ENCODE measurements at places on chromosomes 3 and 15.

- no peak for DNase-seq
Observed at GRCh38 chr15:31255732-31256377, 70.8 kb upstream of the KLF13 start.

DNA sequence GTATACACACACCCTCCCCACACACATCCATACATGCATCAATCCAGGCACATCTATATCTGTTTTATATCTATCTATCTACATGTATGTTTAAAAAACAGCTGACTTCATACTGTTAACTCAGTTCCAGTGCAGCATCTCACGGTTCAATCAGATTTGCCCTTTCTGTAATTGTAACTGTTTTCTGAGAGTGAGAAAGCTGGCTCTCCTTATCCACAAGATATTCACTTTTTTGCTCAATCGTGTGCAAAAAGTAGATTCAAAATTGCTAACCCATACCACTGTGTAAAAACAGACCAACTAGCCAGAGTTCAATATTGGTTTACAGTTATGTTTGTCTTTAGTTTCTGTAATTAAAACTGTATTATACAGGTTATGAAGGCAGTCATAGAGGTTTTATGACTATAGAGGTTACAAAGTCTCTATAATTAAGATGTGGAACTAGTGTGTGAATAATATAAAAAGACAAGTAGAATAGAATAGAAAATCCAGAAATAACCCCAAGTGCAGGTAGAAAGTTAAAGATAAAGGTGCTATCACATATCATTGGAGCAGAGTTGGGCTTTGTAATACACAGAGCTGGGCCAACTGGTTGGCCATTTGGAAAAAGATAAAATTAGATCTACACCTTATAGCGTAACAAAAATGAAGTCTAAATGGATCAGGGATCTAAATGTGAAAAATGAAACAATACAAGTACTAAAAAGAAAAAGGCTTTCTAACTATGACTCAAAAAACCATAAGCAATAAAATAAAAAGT lies 20.1 kb upstream of the MCF2L2 start:
- DNase-seq, result no peak

- DNase-seq, result no peak
Observed at GRCh38 chr15:63351170-63351569, 30.5 kb downstream of the CA12 start.

GRCh38 chr15:95718441-95718840 lies 612.1 kb upstream of the NR2F2 start:
- DNase-seq, result no peak

DNA sequence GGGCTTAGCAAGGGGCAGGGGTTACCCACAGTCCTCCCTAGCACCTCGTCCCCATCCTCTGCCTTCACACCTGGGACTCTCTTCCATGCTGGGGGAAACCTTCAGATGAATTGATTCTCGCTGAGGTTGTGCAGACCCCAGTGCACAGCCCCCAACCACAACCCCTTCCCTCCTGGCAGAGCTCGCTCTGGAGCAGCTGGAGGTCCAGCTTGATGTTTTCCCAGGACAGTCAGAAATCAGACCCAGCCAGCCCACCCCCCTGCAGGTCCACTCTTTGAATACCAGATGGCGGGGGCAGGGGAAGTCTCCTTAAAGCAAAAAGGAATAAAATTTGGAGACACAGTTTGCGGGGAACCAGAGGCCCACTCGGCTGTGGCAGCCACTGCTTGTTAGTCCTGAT lies 234.4 kb downstream of the XXYLT1 start:
- no peak for DNase-seq

DNA sequence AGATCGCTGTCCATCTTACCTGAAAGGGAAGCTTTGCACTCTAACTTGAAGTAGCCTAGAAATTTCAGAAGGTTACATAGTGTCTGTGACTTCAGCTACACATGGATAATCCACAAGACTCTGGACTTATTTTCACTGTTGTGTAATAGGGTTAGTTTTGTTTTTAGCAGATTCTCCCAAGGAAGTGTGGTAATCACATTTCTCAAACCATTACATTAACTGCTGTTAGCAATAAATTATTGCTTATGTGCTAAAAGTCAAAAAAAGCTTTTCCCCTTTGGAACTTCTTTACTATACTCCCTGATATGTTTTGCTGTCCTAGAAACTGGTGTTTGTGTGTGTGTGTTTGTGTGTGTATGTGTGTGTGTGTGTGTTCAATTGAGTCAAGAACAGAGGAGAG lies 351.8 kb upstream of the TPRG1 start:
- no peak for DNase-seq

DNA sequence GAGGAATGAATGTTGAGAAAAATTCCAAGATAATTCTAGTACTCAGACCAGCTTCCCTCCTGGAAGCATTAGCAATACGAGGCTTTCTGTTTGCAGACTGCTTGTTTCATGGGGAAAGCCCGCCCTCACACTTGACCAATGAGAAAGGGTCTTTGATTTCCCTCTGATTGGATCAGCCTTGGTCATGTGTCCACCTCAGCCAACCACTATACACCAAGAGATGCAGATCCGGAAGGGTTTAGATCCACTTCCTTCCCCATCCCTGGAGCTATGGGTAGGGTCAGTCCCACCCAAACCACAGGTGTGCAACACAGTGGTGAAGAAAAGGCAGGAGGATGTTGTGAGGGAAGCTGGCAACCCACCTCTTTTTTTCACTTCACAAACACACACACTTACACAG lies 154.7 kb downstream of the SV2B start:
- no peak for DNase-seq

DNA sequence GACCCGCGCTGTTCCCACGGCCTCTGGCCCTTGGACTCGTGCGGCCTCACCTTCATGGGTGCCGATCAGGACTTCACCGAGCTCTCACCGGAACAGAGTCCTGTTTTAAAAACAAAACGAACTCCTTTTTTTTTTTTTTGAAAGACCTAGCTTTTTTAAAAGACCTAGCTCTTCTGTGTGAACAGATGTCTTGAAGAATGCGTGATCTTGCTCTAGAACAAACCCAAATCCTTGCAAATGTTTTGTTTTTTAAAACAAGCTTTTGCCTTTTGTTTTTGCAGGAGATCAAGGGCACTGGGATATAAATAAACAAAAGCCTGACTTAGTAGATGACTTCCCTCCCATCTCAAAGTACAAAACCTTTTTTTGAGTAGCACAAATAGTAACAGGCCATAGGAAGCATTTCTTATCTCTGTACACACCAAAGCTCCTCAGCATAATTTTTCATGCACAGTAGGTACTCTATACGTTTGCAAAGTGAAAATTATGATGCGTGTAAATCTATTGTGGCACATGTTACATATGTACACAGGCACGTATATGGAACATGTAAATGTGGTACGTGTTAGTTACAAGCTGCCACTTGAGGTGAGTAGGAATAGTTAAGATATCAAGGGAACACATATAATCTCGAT lies 1.1 kb upstream of the MSL2 start:
- no peak for DNase-seq

DNA sequence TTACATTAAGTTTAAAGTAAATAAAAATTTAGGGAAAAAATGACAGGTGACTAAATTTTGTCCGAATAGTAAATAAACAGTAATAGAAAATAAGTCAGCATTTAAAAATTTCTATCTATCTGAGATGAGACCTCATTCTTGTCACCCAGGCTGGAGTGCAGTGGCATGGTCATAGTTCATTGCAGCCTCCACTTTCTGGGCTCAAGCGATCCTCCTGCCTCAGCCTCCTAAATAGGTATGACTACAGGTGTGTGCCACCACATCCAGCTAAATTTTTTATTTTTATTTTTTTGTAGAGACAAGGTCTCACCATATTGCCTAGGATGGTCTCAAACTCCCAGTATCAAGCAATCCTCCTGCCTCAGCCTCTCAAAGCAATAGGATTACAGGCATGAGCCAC lies 7.8 kb downstream of the KPNA4 start:
- DNase-seq, result no peak

GRCh38 chr3:131072845-131073244 lies 46.2 kb downstream of the NEK11 start:
- no peak for DNase-seq

GRCh38 chr15:95868450-95868849 lies 462.1 kb upstream of the NR2F2 start:
- no peak for DNase-seq

DNA sequence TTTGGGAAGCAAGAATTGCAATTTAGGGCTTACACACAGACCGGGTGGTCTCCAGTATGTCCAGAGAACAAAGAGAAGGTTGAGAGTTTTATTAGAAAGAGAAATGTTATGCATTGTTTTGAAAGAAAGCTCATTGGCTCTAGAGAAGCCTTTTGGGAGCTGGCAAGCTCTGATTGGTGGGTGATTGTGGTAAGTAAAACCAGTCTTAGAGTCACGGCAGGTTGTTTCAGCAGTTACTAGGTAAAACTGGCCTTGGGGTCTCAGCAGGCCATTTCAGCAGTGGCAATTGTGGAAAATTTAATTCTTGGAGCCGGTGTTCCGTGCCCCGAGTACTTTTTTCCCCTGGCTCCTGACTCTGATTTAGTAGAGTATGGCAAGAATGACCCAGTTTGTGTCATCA lies 78.1 kb downstream of the MRPL46 start:
- DNase-seq, result no peak

DNA sequence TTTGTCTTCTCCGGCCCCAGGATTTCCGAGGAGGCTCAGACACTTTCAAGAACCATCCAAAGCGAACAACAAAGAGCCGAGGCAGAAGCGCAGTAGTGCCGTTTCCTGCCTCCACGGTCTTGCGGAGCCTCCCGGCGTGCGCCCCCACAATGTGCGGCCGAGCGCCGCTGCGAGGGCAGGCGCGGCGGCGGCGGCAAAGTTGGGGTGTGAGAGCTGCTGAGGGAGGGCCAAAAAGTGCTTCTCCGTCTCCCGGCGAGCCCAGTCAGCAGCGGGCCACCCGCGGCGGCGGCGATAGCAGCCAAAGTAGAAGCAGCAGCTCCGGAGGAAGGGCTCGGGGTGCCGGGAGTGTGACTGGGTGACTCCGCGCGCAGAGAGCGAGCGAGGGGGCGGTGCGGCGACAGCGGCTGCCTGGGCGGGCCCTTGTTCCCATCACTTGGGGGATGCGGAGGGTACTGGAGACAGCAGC lies 749.1 kb downstream of the ROBO1 start:
- DNase-seq, result no peak

DNA sequence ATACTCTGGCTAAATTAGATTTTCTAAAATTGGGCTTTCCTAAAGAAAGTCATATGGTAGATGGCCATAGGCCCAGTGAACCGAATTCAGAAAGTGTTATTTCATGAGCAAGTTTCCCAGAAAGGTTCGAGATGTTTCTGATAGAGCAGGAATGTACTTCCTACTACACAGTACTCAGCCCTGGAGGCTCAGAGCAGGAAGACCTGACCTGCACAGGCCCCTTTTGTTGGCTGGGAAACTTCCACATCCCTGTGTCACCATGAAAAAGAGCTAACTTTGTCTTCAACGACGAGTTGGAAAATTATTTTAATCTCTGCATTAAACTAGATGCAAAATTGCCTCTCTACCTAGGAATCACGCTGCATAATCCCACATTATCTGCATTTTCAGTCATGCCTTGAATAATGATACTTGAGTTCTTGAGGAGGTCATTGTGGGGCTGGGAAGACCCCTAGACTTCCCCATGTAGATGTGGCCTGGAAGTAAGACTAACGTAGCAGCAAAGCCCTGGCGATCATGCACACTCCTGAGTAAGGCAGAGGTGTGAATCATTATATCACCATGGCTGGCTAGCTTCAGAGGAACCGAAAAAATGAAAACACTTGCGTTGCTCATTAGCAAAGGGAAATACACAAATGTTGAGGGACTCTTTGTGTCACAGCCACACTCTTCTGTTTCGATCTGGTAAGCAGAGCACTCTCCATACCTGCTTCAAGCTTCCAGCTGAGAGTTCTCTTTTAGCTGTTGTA lies 47.1 kb downstream of the CMTM7 start:
- DNase-seq, result peak; percentile 27

- DNase-seq, result no peak
Observed at GRCh38 chr3:63908081-63908736, 4.0 kb downstream of the SCAANT1 start.

- no peak for DNase-seq
Observed at GRCh38 chr3:190811775-190812480, 50.6 kb downstream of the GMNC start.

All from activated CD4-positive, alpha-beta T cell treated with anti-CD3 and anti-CD28 coated beads, Interleukin-2, amount 50 U/mL, for 24 hours (primary cell).